T-helper 17 cell (primary cell): ENCODE measurements at places on chromosomes 12 and 14. TPM values are rescaled to one million over a fixed set of nuclear protein-coding genes. Genes with fewer than 3 reads are reported as not detected.

DNA sequence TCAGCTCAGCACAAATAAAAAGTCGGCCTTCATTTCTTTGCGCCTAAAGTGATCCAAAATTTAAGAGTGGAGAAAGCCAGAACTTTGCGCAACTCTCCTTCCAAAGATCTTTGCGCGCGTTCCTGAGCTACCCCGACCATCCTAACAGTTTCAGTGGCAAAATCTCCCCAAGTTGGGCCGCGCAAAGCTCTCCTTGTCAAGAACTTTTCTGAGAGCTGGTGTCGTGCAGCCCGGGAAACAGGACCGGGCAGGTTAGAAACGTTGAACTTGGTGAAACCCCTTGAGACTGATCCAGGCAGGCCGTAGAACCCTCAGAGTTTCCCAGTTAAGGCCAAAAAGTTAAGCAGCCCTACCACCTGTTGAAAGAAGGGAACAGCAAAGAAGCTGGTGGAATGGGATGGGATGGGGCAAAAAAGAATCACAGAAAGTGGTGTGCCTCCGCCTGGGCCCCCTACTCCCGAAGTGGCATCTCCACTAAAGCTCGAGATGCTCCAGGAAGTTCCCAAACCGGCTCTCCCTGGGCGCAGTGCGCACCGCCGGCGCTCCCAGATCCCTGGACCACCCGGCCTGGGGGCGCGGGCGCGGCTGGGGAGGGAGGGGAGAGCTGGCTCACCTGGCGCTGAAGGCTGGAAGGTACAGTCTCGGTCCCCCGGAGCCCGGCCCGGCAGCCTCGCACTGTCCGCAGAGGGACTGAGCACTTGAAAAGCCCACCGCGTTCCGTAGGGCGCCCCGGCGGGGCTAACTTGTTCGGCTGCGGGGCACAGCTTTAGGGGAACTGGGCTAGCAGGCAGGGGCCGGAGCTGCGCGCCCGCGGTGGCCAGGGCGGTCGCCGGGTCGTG lies 768 bp downstream of the DBX2 start:
- DNase-seq, result no peak
- no peaks in the 10 kb centered on the region for H3K4me1 ChIP-seq
- no peak overlapping the region for H3K27ac ChIP-seq
- no peaks in the 10 kb centered on the region for H3K36me3 ChIP-seq
- peaks cover 56% of the 10 kb centered on the region for H3K27me3 ChIP-seq

DNA sequence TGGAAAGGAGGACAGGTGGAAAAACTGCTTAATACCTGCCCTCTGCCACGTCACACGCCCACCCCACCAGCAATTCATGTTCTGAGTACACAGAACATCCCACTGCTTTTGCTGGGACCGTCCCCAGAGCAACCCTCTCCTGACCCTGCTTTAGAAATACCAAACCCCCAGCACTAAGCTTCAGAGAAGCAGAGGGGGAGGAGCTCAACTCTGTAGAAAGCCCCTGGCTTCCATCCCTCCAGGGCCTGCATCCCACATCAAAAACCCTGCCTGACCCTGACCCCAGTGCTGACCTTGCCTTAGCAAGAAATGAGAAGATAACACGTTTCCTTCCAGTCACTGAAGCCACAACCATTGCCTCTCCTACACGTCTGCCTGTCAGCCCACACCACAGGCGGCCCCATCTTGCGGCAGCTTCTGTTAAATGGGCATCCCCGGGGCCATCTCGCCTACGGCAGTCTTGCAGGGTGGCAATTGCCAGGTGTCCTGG lies 19.7 kb downstream of the VDR start:
- peaks cover 2% of the 10 kb centered on the region for H3K36me3 ChIP-seq
- H3K4me1 ChIP-seq, result peaks cover 46% of the 10 kb centered on the region
- peak overlapping the region; percentile 87 for H3K27ac ChIP-seq
- H3K4me3 ChIP-seq, result peak overlapping the region; percentile 33
- H3K27me3 ChIP-seq, result no peaks in the 10 kb centered on the region
- no peak for DNase-seq

DNA sequence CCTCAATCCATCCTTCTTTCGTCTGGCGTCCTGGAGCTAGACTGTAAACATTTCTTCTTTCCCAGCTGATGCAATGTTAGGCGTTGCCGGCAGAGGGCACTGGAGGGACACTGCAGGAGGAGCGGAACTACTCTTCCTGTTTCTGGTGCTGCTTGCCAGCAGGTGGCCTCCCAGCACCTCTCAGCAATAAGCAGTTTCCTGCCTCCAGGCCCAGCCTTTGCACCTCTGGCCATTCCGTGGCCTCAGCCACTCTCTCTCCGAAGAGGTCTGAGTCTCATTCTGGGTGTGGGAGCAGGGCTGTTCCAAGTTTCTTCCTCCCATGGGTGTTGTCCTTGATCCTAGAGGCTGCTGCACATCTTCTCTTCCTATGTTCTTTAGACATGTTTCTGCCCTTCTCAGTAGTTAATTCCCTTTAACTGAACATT lies 7.5 kb upstream of the ASPG start:
- peak overlapping the region; percentile 77 for H3K4me3 ChIP-seq
- peaks cover 16% of the 10 kb centered on the region for H3K4me1 ChIP-seq
- no peaks in the 10 kb centered on the region for H3K36me3 ChIP-seq
- peak overlapping the region; percentile 74 for H3K27ac ChIP-seq
- H3K27me3 ChIP-seq, result peaks cover 4% of the 10 kb centered on the region

DNA sequence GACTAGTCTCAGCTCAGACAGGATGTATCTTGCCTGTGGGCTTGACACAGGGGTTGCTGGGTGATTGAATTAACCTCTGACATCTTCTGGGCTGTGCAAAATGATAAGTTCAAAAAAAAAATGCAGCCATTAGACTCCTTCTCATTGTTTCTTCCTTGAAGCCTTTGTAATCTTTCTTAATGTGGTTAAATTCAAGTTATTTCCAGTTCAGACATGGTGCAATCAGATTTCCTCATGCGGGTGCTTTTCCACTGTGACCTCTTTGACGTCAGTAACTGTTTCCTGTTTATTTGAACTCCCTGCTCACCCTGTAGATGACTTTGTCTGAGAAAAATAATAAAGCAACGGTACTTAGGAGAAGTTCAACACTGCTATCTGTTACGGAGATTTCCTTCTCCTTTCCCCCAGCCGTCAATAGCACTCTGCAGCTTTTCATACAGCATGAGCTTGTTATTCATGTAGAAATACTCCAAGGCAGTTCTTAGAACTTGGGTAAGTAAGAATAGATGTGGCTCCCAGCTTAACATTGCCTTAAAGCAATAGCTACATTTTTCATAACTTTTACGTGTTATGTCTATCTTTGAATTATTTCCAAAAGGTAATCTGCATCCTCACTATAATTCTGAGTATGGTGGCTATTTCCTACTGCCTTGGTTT lies 155.5 kb downstream of the PRKCH start:
- H3K27ac ChIP-seq, result peak overlapping the region; percentile 95
- H3K4me3 ChIP-seq, result peak overlapping the region; percentile 78

GRCh38 chr14:101062601-101063000 lies 159.1 kb upstream of the RTL1 start:
- H3K4me1 ChIP-seq, result no peaks in the 10 kb centered on the region
- no peak for DNase-seq
- H3K27ac ChIP-seq, result no peak overlapping the region
- H3K36me3 ChIP-seq, result no peaks in the 10 kb centered on the region
- H3K4me3 ChIP-seq, result no peak overlapping the region
- no peaks in the 10 kb centered on the region for H3K27me3 ChIP-seq

DNA sequence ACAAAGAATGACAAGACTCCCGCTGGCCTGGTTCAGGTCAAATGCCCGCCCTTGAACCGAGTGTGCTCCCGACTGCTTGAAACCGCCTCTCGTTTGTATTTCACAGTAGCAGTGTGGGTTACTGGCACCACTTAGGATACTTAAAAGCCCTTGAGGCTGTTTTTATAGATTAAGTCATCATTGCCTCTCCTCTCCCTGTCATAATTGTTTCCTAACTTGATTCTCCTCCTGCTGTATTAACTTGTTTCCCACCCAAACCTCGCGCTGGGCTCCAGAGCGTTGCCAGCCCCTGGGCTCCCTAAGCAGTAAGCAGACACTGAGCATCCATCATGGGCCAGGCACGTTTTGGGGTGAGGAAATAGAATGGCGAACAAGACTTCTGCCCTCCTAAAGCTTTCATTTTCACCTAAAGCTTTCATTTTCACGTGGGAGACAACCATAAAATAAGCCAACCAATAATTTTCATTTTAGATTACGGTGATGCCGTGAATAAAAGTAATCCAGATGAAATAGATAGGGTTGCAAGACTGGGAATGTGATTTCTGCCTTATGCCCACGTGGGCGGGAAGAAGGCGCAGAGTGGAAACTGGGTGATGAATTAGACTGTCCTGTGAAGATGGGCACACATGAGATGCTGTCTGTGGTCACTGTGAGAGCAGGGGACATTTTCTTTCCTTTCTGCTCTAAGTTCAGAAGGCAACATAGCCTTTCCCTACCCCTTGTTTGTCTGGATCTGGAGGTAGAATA lies 97.5 kb downstream of the PPP2R5C start:
- H3K4me3 ChIP-seq, result peak overlapping the region; percentile 75
- DNase-seq, result no peak
- H3K27me3 ChIP-seq, result no peaks in the 10 kb centered on the region
- peak overlapping the region; percentile 95 for H3K27ac ChIP-seq
- peaks cover 6% of the 10 kb centered on the region for H3K36me3 ChIP-seq

SLC22A17 gene
- total RNA-seq, result 10.5 TPM

TAS2R31 gene
- total RNA-seq, result 3.4 TPM

DNA sequence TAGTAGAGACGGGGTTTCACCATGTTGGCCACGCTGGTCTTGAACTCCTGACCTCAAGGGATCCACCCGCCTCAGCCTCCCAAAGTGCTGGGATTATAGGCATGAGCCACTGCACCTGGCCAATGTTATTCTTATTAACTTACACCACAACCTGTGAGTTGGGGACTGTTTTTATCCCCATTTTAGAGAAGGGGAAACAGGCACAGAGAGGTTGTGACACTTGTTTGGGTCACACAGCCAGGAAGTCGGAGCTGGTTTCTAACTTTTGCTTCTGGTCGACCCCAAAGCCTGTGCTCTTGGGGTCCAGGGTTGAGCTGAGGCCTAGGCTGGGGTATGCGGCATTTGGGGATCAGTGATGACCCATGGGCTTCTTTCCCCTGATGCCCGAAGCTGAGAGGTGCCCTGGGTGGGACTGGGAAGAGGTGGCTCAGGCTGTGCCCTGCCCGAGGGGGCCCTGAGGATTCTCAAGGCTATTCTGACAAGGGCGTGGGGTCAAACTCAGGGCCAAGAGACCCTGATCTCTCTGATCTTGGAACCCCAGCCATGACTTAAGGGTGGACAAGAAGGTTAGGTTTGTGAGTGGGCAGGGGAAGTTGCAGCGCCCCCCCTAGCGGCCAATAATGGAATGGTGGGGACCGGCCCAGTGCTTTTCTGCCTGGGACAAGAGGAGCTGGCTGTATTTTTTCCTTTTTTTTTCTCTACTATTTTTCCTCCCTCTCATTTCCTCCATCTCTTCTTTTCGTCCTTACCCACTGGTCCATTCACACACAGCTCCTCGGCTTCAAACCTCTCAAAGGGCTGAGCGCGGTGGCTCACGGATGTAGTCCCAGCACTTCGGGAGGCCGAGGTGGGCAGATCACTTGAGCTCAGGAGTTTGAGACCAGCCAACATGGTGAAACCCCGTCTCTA lies 3.0 kb downstream of the SDSL start:
- peaks cover 8% of the 10 kb centered on the region for H3K4me1 ChIP-seq
- H3K4me3 ChIP-seq, result no peak overlapping the region
- DNase-seq, result peak; percentile 27
- peaks cover 22% of the 10 kb centered on the region for H3K27me3 ChIP-seq
- no peak overlapping the region for H3K27ac ChIP-seq
- H3K36me3 ChIP-seq, result peaks cover 2% of the 10 kb centered on the region

IQSEC3 gene
- 0.29 TPM for total RNA-seq

DNA sequence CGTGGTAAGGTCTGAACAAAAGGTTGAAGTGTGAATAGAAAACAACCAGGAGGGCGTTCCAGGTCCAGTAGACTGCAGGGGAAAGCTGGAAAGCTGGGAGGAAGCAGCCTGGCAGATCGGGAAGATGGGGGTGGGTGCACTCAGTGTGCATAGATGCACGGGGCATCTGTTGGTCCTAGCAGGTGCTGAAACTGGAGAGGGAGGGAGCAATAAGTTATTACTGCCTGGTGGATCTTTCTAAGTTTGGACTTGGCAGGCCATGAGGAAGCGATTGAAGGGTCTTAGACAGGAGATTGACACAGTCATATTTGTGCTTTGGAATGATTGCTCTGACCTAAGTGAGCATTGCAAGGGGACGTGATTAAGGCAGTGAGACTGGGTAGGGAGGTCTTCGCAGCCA lies 194.4 kb downstream of the EFCAB11 start:
- H3K4me1 ChIP-seq, result peaks cover 10% of the 10 kb centered on the region
- H3K27me3 ChIP-seq, result no peaks in the 10 kb centered on the region
- H3K27ac ChIP-seq, result no peak overlapping the region

- H3K27me3 ChIP-seq, result no peaks in the 10 kb centered on the region
- peak overlapping the region; percentile 99 for H3K4me3 ChIP-seq
- H3K4me1 ChIP-seq, result peaks cover 21% of the 10 kb centered on the region
- H3K36me3 ChIP-seq, result peaks cover 4% of the 10 kb centered on the region
Measured at GRCh38 chr14:31419967-31420318, 407 bp downstream of the HEATR5A start.

HOXC10 gene
- total RNA-seq, result not detected

MAPK1IP1L gene
- total RNA-seq, result 154 TPM

DNA sequence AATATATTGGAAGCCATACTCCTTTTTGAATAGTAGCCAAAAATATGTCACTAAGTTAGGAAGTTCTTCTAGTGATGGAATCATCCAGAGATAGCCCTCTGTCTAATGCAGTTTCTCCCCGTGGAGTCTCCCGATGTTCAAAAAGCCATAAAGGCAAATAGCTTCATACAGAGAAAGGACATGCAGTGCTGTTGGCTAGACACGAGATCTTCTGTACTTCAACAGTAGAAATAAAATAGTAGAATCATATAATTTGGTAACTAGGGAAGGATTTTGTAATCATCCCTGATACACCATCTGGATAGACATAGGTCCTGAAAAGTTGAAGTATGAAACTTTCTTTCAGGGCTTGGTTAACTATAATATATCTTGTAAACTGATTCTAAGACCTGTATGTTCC lies 27.6 kb downstream of the LRFN5 start:
- peaks cover 20% of the 10 kb centered on the region for H3K27me3 ChIP-seq
- no peak overlapping the region for H3K4me3 ChIP-seq
- no peaks in the 10 kb centered on the region for H3K36me3 ChIP-seq
- H3K27ac ChIP-seq, result no peak overlapping the region
- no peak for DNase-seq

DNA sequence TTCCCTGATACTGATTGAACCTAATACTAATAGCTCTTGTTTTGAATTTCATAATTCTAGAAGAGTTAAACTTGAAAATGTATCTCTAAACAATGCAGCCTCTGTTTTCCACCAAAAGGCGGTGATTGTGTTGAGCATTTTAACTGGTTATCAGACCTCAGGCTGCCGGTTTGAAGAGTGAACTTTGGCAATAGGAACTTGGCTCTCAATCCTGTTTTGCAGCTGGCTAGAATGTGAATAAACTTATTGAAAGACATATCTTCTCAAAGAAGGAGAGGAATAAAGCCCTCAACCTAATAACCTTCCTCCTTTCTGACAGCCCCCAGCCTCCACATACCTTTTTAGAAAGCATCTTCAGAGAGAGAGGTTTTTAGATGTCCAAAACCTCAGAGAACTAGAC lies 105.4 kb downstream of the SRGAP1 start:
- H3K4me3 ChIP-seq, result no peak overlapping the region
- peaks cover 6% of the 10 kb centered on the region for H3K4me1 ChIP-seq
- H3K36me3 ChIP-seq, result no peaks in the 10 kb centered on the region
- no peak overlapping the region for H3K27ac ChIP-seq
- H3K27me3 ChIP-seq, result peaks cover 5% of the 10 kb centered on the region

VRTN gene
- not detected for total RNA-seq
